ENCODE measurements at places on chromosomes 4 and X. TPM values are rescaled to one million over a fixed set of nuclear protein-coding genes. Genes with fewer than 3 reads are reported as not detected.

The DCUN1D4 gene
- total RNA-seq, result 58.9 TPM

The GLUD2 gene
- 0.13 TPM for total RNA-seq

- DNase-seq, result no peak
These were observed 39.6 kb downstream of the RUFY3 start for GRCh38 chr4:70761276-70761816.

GRCh38 chrX:39456894-39457604 is 640.7 kb downstream of the BCOR start:
- DNase-seq, result no peak

DNA sequence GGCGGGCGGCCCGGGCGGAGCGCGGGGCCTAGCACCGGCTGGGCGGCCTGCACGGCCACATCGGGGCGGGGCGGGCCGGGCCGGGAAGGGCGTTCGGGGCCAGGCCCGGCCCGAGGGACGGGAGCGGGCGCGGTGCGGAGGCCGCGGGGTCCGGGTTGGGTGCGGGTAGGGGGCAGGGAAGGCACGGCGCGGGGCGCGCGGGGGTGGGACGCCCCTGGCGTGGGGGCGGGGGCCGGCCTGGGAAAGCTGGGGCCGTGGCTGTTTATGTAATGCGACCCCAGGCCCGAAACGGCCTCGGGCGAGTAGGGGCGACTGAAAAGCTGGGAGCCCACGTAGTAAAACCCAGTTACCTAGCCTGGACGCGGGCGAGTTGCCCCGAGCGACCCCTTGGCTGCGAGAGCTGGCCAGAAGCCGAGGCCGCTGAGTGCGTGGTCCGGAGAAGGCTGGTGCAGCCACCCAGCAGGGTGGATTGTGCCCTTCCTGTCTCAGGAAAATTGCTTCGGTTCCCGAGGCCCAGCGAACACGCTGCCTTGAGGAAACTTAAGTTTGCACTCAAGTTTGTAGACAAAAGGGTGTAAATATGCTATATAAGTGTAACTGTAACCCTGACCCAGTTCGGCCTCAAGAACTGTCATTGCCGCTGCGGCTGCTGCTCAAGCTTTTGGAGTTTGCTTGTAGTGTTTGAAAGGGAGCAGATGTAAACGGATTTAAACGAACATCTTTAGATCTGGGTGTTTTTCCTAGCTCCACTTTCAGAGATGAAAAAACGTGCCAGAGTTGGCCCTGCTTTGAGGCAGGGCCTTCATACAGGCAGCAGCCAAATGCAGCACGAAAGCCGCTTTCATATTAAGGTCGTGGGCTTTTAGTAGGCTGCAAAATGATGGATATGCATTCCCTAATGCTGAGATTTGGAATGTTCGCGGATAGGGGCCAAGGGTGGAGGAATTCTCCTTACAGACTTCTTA is 674 bp downstream of the SEC24B start:
- DNase-seq, result peak; percentile 25

GRCh38 chrX:10011991-10012390 is 44.8 kb downstream of the CLDN34 start:
- DNase-seq, result no peak

The NSUN7 gene
- 0.15 TPM for total RNA-seq

DNA sequence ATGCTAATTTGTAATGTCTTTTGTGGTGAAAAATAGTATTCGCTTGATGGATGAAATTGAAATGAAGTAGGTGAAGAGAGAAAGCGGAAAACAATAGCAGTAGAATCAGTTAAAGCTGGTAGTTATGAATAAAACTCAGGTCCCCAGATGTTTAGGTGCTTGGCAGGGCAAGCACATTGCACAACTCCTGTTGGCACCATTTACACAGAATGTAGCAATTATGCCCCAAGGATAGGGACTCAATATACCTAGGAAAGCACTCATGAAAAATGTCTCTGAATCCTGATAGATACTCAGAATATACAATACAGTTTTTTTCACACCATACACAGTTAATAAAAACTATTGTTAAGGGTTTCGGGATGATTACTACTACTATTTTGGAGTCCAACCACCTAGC is 26.5 kb upstream of the GRIA3 start:
- DNase-seq, result no peak

DNA sequence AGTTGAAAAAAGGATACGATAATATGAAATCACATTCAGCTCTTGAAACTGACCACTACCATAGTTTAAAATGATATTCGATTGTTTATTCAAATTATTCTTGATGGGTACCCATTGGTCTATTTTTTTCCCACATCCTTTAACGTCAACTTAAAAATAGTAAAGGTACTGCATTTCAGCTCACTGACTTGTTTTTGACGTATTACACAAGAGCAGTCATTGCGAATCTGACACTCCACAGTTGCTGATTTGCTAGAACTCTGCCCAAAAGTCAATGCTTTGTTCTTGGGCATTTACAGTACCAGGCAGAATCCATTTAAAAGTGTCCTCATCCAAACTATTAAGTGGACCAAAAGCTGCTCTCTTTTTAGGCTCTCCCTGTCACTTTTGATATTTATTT is 1.2 kb upstream of the PDS5A start:
- no peak for DNase-seq

The TRMT44 gene
- total RNA-seq, result 29.3 TPM

The ADRA2C gene
- total RNA-seq, result not detected

The INPP4B gene
- total RNA-seq, result 52.8 TPM

DNA sequence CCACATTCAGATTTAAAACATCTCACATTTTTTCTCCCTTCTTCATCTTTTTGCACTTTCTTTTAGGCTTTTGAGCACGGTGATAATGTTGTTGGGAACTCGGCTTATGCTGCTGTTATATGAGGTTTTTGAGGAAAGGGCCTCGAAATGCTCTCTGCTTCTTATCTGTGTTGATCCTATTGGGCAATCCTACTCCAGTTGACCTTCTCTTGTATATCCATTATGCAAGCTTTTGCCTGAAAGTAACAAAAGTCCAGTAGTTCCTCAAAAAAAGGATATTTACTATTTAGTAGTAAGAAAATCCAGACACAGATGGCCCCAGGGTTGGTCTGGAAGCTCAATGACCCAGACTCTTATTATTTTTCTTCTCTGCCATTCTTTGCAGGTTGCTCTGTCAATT is 57.7 kb upstream of the SPANXB1 start:
- DNase-seq, result no peak

DNA sequence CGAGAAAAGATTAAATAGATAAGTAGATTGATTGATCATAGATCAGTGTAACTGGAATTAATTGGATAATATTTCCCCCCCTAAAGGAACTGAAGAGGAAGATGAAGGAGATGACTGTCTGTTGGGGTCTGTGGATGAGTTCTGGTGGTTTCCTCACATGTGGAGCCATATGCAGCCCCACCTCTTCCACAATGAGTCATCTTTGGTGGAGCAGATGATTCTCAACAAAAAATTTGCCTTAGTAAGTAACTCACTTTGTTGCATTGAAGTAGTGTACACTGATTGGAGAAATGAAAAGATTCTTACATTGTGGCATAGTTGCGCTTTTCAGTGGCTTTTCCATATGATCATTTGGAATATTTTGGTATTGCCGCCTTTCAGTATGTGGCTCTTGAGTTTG is 80.4 kb downstream of the NDST3 start:
- DNase-seq, result no peak

DNA sequence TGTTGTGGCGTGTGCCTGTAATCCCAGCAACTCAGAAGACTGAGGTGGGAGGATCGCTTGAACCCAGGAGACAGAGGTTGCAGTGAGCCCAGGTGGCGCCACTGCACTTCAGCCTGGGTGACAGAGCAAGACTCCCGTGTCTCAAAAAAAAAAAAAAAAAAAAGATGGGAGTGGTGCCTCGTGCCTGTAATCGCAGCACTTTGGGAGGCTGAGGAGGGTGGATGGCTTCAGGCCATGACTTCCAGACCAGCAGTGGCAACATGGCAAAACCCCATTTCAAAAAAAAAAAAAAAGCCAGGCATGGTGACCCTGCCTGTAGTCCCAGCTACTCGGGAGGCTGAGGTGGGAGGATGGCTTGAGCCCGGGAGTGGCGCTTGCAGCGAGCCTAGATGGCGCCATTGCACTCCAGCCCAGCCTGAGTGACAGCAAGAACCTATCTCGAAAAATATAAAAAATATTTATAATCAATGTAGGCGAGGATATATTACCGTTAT is 27.0 kb downstream of the EIF2S3 start:
- DNase-seq, result peak; percentile 30

DNA sequence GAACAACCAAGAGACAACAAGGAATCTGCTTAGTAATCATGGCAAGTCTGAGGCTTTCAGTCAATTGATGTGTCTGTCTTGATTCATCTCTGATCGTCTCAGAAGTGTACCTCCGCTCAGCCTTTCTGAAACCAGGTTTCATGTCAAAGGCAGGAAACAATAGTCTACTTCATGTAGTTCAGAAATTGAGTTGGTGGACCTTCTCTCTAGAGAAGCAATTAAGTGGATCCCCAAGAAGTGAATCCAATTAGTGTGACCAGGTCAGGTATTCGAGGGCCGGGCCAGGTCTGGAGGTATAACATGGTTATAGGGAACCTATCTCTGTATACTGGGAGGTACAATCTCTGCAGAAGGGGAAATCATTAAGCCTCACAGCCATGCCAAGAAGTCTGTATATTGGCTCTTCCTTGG is 32.0 kb downstream of the DAPP1 start:
- no peak for DNase-seq

DNA sequence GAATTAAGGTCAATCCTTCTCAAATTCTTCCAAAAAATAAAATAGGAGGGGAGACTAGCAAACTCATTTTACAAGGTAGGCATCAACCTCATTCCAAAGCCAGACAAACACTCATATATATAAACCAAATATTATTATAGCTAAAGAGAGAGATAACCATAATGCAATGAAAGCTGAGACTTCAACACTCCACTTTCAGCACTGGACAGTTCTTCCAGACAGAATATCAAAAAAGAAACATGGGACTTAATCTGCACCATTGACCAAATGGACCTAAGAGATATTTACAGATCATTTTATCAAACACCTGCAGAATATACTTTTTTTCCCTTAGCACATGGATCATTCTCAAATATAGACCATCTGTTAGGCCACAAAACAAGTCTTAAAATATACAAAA is 15.5 kb upstream of the EDA2R start:
- no peak for DNase-seq

The DGKK gene
- total RNA-seq, result not detected

- no peak for DNase-seq
These were observed 71.6 kb upstream of the SH3RF1 start for GRCh38 chr4:169342159-169342860.

- DNase-seq, result no peak
These were observed 167.3 kb downstream of the SLIT2 start for GRCh38 chr4:20418861-20419451.

- DNase-seq, result no peak
These were observed 79.4 kb downstream of the SYNPO2 start for GRCh38 chr4:118968005-118968404.

Data from naive thymus-derived CD4-positive, alpha-beta T cell (primary cell).